DMS 273 treated with DMSO at 0.1 percent for 48 hours (cell line): ENCODE measurements at places on chromosomes 6 and 20.

DNA sequence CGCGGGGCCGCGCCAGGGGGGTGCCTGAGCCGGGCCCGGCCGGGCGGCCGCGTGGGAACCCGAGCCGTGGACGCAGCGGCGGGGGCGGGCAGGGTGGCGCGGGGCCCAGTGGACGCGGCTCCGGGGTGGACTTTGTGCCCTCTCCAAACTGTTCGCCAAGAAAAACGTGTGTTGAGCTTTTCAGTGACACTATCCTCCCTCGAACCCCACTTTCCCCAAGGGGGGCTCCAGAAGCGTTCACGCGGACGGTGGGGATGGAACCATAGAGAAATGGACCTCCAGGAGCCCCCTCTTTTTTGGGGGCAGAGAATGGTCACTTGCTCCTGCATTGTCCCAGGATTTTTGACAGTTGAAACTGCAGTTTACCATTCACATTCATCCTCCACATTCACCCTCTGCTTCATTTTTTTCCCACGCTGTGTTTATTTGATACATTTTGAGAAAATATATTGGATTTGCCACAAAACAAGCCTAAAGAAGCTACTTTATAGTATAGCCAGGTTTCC lies 2.9 kb upstream of the HIVEP1 start:
- DNase-seq: no peak

DNA sequence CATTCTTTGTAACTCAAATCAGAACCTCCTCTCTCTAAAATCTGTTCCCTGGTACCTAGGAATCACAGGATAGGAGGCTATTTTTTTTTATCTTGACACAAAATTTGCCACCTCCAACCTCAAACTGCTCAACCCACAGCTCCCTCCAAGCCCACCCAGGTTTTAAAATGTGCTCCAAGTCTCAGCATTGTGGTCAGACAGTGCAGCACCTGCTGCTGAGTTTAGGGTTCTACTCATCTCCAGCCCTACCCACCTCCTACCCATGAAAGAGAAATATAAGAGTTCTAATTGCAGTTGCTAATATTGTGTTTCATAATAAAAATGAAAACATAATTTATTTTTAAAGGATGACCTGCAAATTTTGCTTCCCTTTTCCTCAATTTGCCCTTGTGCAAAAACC lies 496.5 kb downstream of the MAFB start:
- DNase-seq: no peak

GRCh38 chr6:9851541-9852380 lies 563.1 kb downstream of the TFAP2A start:
- no peak for DNase-seq

- DNase-seq: no peak
Measured at GRCh38 chr20:48411245-48411644, 416.6 kb downstream of the PREX1 start.

DNA sequence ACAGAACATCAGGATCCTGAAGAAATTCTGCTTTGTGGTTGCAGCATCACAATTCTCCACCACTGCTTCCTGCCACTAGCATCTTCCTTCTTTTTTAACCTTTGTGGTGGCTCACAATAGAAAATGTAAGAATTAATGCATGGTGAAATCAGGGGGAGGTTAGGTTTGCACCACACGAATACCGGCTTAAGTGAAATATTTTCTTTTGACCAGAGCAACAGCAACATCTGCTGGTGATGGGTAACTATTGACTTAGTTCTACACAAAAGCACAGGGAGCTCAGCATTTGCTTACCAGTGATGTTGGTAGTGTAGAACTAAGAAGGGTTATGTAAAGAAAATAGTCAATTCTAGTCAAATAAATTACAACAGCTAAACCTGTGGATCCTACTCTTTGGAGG lies 280.5 kb downstream of the SYNE1 start:
- DNase-seq: peak; percentile 20

DNA sequence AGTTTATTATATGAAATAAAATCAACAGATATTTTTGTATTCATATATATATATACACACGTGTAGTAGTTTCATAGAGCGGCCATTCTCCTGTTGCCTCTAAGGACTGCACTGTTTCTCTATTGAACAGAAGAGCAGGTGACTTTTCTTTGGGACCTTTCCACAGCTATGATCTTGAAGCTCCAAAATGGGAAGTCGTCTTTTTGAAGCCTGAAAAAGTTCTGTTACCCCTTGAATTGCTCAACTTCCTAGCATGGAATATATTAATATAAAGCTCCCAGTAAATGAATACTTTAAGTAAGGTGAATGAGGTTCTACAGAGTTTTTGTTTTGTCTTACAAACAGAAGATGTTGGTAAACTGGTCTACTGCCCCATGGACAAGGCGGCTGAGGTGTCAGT lies 42.2 kb upstream of the ADTRP start:
- DNase-seq: no peak

DNA sequence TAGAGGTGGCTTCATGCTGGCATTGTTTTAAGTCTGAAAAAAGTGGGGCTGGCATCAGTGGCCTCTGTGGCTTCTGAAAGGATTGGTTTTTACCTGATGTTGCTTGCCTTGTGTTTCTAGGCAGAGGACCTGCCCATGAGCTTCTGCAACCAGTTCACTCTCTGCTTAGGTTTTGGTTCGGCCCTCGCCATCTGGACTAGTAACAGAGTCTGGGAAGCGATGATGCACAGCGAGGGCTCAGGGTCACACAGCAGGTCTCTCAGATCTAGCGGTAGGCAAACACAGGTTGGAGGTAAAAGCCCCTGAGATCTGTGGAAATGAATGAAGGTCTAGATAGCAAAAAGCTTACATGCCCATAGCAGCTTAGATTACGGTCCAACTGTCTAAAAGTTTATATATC lies 6.8 kb upstream of the RBL1 start:
- no peak for DNase-seq

- no peak for DNase-seq
Measured at GRCh38 chr6:168062346-168063289, 16.4 kb downstream of the FRMD1 start.

DNA sequence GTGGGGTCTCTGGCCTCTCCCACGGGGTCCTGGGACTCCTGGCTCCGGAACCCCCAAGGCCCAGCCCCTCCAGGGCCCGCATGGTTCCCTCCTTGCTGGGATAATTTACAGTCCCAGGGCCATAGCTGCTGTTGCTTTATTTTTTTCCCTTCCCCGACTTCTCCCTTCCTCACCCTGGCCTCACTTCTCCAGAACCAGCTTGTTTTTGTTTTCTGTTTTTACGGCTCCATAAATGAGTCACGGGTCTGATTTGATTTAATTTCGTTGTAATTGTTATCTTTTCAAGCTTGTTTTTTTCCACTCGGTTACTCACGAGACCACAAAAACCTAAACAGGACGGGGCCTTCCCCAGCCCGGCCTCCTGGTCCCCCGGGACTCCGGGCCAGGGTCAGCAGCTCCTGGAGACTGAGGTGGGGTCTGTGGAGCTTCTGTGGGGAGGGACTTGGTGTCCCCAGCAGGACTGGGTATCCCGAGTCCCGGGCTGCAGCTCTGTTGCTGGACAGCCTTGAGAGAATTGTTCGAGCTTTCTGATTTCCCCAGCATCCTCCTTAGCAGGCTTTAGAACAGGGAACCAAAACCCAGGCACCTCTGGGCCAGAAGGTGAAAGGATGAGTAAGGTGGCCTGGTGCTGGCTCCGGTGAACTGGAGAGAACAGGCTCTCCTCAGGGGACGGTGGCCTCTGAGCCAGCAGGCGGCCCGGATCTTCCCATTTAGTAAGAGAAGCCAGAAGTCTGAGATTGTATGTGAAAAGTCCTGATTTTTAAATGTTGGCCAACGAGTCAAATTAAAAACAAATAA lies 94.9 kb downstream of the CEBPB start:
- DNase-seq: no peak

DNA sequence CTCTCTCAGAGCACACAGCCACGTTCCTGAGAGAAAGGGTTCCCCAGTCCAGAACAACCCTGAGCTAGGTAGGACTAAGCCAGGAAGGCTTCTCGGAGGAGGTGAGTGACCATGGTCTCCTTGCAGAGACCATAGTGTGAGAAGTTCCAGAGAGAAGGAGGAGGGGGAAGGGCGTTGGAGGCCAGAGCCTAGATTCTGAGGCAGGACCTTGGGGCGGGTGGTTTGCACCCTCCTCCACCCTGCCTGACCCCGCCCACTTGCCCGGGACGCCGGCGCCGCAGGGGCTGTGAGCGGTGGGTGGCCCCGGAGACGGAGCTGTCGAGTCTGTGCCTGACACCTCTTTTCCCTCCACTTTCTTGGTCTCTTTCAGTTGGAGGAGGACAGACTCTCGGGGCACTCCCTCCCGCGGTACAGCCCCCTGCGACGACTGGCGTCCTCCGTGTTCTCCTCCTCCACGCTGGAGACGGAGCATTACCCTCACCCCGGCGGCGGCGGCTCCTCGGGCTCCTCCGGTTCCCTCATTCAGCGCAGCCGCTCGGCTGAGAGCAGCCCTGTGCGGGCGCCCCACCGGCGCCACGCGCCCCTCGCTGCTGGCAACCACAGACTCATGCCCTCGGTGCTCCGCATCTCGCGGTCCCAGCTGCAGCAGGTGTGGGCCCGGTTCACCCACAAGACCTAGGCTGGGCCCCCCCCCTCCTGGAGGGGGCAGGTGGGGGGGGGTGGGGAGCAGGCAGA lies 26.2 kb downstream of the TTBK1 start:
- DNase-seq: no peak

DNA sequence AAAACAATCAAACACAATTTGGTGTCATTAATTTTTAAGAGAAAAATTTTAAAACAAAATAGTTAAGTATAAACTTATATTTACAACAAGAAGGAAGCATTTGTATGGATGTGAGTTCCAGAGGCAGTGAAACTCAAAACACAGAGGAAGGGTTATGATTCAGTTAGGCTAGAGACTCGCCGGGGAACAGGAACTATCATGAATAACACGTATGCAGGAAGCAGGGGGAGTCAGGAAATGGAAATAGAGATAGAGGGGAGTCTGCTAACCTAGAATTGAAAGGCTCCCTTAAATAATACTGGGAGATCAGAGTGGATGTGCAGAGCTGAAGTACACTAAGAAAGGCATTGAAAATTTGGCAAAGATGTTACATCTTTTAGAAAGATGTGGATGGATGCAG lies 14.2 kb upstream of the HLA-DRB1 start:
- DNase-seq: no peak

GRCh38 chr20:17910828-17911294 lies 57.7 kb downstream of the SNX5 start:
- no peak for DNase-seq

GRCh38 chr6:166675736-166676135 lies 48.7 kb upstream of the RPS6KA2 start:
- DNase-seq: no peak

- no peak for DNase-seq
Measured at GRCh38 chr6:42224222-42225028, 6.8 kb upstream of the MRPS10 start.

GRCh38 chr6:84953111-84953755 lies 188.8 kb upstream of the TBX18 start:
- DNase-seq: no peak

- DNase-seq: no peak
Measured at GRCh38 chr6:20351534-20351933, 50.1 kb upstream of the E2F3 start.

GRCh38 chr20:2108498-2108897 lies 6.9 kb downstream of the STK35 start:
- DNase-seq: no peak

DNA sequence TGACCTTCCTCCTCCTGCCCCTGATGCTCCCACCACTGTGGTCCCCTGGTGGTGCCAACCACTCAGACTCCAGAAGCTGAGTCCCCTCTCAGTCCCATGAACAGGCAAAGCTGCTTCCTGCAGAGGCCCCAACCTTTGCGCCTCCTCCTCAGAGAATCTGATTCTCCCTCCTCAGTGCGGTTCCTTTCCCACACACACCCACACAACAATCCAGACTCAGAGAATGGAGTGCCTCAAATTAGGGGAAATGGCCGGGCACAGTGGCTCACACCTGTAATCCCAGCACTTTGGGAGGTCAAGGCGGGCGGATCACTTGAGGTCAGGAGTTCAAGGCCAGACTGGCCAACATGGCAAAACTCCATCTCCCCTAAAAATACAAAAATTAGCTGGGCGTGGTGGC lies 23.0 kb downstream of the RIPOR3 start:
- DNase-seq: no peak

- DNase-seq: no peak
Measured at GRCh38 chr6:12893036-12893435, 176.5 kb downstream of the PHACTR1 start.

DNA sequence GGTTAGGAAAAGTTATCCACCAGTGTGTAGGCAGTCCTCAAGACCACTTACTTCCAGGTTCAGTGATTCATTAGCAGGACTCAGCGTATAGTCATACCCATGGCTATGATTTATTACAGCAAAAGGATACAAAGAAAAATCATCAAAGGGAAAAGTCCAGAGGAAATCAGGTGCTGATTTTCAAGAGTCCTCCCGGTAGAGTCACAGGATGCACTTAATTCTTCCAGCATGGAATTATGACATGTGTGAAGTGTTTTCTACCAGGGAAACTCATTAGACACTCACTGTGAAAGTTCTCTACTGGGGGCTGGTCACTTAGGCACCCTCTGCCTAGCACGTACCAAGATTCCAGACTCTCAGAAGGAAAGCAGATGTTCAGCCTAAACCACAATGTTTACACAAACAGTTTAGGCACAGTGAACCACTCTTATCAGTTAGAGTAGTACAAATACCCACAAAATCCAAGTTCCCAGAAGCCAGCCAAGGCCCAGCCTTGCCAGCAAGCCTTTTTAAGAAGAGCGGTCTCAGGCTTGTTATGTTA lies 10.2 kb downstream of the WFDC3 start:
- no peak for DNase-seq

GRCh38 chr6:124590001-124590400 lies 372.2 kb upstream of the RNF217 start:
- DNase-seq: no peak

DNA sequence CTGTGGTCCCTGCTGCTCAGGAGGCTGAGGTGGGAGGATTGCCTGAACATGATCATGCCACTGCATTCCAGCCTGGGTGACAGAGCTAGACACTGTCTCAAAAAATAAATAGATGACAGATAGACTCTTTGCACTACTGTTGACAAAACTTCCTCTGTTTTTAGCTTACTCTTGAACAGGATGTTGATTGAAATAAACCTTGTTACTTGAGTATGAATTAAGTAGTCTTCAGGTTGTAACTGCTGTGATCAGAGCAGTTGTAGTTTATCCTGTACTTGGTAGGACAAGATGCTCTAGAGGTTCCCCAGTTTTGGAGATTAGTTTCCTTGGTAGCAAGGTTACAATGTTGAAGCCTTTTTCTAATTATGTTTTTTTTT lies 1.5 kb downstream of the GTF3C6 start:
- no peak for DNase-seq

DNA sequence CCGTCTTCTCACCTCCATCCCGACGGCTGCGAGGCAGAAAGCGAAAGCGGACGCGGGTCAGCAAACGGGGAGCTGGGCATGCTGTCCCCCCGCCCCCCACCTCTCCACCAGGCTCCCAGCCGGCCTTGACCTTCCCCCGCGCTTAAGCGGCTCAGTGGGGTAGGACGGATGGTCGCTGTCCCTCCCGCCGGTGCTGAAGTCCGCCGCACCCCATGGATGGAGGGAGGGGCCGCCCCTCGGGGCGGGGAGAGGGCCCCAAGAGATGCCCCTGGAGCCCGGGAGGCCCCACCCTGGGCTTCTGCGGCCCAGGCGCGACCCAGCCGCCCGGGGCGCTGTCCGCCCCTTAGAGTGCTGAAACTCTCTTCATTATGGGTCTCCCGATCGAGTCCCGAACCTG lies at the start of gene KCNB1:
Gene KCNB1, minus strand, starts transcription at position 48 of the 397 bp plus-strand sequence. CDS start 188 bp downstream, outside the sequence.
- no peak for DNase-seq
